ENCODE measurements at places on chromosomes 6 and 20.
A peak's percentile ranks its signal among the peaks of the same experiment; 100 is the strongest.

- no peak for DNase-seq
These were observed 32.5 kb downstream of the TBX18 start for GRCh38 chr6:84731901-84732300.

DNA sequence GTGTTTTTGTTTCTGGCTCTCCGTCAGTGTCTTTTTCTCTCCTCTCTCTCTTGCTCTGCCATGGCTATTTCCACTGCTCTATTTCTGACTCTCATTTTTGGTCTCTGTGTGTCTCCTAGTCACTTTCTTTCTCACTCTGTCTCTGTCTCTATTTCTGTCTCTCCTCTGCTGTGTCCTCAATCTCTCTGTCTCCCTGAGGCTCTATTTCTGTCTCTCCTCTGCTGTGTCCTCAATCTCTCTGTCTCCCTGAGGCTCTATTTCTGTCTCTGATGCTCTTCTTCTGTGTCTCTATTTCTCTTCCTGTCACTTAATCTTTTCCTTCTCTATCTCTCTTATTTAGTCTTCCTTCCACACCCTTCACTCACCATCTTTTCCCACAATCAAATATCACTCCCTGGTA lies 8.4 kb downstream of the PRSS16 start:
- DNase-seq = no peak

DNA sequence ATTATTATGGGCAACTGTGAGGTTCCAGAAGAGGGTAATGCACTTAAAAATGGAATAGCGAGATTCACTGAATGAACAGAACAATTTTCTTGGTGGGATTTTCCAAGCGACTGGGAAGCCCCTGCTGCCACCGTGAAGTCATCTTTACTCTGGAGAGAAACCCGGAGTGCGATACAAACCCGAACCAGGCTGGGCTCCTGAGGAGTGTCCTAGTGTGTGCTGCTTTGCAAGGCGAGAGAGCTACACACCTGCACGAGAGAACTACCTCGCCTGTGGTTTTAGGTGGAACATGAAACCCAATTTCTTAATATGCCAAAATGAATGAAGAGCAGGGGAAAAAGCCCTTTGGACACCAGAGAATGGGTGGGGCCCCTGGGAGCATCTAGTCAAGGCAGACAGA lies 33.5 kb upstream of the DACT2 start:
- no peak for DNase-seq

DNA sequence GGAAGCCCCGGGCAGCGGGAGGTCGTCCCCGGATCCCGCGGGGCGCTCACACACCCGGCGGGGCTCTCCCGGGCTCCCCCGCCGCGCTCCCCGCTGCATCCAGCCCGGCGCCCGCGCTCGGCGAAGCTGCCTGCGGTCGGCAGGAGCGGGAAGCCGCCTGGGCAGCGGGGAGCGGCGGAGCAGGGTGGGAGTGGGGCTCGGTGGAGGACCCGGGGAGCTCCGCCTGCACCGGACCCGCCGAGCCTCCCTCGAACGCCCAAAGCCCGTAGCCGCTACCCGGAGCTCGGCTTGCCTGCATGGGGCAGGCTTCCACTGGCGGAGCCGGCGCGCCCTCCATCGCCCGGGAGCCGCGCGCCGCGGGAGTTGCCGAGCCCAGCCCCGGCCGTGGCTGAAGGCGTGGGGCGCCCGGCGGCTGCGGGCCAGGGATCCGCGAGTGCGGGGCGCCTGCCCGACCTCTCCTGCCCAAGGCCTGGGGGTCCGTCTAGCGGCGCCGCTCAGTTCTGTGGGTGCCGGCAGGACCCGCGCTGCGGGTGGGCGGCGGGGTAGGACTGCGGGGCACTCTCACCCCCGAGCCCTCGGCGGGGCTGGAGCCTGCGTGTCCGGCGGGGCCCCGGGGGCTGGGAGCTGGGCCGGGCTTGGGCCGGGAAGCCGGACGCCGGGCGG lies 671 bp downstream of the CDH4 start:
- DNase-seq = no peak

DNA sequence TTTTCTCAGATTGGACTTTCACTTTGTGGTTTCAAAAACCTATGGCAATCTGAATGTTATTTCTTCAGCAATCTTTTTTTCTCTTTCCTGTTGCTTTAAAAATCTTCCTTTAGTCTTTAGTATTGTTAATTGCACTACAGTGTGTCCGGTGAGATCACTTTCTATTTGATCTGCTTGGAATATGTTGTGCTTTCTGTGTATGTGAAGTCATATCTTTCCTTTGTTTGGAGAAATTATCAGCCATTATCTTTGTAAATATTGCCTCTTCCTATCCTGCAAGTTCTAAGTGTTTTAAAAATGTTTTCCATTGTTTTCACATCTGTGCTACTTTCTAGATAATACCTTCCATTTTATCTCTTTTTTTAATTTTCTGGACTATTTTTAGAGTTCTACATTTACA lies 171.4 kb upstream of the PRSS16 start:
- DNase-seq = no peak

- DNase-seq = peak; percentile 44
These were observed 249.4 kb downstream of the ATXN1 start for GRCh38 chr6:16511723-16512489.

DNA sequence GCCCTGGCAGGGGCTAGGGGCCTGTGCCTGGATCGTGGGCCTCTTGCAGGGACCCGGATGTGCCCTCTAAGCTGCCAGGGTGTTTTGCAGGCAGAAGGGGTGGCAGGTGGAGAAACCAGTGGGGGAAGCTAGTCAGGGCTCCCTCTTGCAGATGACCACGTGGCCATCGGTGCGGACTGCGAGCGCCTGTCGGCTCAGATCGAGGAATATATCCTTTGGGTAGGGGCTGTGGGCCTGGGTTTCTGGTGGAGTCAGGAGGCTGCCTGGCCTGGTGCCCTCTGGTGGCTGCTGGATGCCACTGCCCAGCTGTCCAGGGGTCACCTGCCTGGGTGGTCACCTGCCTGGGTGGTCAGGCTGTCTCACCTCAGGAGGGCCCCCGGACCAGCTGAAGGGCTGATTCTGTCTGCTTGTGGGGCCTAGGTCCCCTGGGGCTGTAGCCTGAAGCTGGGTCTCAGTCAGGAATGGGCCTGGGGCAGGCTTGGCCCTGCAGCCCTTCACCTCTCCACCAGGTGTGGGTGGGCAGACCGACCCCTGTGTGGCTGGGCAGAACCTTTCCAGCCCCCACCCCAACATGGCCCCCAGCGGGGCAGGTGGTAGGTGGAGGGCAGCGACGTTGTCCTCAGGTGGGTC lies 6.7 kb downstream of the TCEA2 start:
- DNase-seq = no peak

DNA sequence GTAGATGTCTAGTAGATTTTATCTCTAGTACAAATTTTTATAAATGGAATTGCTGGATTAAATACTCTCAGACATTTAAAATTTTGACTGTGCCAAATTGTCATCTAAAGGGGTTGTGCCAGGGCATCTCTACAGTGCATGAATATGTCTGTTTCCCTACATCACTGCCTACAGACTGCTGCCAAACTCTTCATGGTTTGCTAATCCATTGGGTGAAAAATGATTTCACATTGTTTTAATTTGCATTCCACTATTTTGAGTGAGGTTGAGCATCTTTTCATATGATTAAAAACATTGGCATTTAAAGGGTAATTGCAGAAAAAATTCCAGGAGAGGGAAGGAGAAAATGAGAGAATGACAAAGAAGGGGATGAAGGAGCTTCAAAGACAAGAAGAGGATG lies 267.7 kb upstream of the RNF24 start:
- DNase-seq = no peak

DNA sequence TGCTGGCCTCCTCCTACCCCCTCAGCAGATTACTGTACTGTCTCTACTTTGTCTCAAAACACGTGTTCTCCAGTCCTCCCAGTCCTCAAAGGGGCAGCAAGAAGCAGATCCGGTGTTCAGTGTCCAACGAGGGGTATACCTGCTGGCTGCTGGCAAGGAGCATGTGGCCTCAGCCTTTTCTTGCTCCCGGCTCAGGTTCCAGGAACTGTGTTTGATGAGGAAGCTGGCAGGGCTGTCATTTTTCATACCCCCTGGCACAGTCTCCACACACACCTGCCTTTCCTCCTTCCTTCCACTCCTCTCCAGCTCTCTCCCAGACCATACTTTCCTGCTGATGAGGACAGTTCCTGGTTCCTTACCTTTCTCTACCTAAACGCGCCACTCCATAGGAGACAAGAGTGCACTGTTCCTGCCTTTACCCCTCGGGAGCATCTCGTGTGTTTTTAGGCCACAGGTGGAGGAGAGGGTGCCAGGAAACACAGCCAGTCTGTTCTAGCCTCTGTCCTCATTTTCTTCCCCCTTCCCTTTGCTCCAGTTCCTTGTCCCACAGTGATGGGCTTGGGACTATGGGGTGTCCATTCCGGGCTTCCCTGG lies 77.2 kb downstream of the SSR1 start:
- DNase-seq = no peak

GRCh38 chr6:110841266-110841665 lies 26.0 kb upstream of the CDK19 start:
- DNase-seq = no peak

GRCh38 chr6:112486454-112486853 lies 139.3 kb downstream of the RFPL4B start:
- DNase-seq = no peak

DNA sequence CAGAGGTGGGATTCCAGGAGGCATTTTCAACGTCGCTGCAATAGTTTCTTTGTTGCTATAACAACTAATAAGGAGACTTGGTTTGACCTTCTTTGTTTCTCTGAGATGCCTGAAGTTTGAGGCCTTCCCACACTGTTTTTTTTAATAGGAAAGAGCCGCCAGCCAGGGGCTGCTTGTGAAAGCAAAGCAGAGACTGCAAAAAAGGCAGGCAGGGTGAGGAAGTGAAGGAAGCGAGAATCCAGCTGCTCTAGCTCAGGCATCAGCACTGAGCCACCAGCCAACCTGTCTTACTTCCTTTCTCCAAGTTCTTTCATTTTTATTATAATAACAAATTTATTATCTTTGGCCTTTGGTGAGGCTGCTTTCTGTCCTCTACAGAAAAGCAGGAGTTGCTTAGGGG lies 179.1 kb downstream of the DOK5 start:
- no peak for DNase-seq

GRCh38 chr20:62246431-62246830 lies 8.1 kb downstream of the OSBPL2 start:
- DNase-seq = no peak

DNA sequence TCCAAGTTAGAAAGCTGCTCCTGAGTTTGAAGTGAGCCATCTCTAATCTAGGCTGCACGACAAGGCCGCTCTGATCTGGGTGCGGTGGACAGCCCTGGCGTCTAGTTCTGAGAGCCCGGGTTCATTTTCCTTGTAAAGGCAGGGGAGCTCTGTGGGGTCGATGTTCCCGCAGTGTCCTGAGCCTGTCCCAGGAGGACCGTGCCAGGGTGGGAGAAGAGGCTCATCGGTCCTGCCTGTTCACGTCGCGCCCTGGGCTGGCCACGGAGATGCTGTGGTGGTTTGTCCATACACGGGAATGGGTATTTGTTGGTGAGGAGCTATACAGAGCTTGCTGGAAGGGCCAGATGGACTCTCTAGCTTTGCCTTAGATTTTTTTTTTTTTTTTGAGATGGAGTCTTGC lies 27.0 kb downstream of the PSMG4 start:
- no peak for DNase-seq

DNA sequence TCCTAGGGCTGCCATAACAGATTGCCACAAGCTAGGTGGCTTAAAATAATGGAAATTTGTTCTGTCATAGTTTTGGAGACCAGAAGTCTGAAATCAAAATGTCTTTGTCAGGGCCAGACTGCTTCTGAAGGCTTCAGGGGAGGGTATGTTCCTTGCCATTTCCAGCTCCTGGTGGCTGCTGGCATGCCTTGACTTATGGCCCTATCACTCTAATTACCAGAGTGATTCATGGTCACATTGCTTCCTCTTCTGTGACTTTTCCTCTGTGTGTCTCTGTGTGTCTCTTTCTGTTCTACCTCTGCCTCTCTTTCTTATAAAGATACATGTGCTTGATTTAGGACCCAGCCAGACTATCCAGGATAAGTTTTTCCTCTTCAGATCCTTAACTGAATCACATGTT lies 635.2 kb upstream of the IMPG1 start:
- DNase-seq = no peak

- DNase-seq = peak; percentile 69
These were observed 10.3 kb upstream of the PRSS16 start for GRCh38 chr6:27237089-27237803.

DNA sequence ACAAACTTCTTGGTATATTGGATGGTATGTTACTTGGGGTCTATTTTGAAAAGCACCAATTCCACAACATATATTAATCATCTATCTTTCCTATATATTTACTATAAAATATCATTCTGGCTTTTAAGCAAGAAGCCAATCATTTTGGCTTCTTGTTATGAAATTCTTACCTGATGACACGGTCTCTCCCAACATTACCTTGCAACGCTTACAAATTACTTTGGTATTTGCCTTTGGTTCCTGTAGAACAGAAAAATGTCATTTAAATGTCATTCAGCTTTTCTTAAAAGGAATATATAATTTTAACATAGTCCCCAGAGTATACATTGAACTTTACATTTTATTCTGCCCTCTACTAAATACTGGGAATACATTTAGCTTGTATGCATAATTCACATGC lies 27.4 kb downstream of the UBE3D start:
- DNase-seq = no peak

- no peak for DNase-seq
These were observed 320.9 kb upstream of the SASH1 start for GRCh38 chr6:148021699-148022098.

DNA sequence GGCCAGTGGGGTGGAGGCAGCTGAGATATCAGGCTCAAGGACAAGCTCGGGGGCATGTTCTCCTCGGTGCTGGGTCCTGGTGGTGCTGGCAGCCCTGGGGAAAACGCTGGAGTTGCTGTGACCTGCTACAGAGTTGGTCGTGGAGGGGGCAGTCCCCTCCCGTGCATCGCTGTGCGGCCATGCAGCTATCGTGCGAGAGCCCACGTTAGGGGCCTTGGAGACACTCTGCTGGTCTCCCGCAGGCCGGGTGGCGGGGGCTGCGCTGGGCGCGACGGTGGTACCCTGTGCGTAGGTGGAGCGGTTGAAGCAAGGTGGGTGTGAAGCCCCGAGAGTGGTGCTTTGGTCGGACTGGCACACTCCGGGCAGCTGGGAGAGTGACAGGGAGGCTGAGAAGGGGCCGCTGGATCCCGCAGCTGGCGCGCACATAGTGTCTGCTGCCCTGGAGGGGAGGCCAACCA lies 12.0 kb downstream of the LRRN4 start:
- no peak for DNase-seq

GRCh38 chr6:156114541-156114940 lies 658.9 kb upstream of the NOX3 start:
- DNase-seq = no peak

DNA sequence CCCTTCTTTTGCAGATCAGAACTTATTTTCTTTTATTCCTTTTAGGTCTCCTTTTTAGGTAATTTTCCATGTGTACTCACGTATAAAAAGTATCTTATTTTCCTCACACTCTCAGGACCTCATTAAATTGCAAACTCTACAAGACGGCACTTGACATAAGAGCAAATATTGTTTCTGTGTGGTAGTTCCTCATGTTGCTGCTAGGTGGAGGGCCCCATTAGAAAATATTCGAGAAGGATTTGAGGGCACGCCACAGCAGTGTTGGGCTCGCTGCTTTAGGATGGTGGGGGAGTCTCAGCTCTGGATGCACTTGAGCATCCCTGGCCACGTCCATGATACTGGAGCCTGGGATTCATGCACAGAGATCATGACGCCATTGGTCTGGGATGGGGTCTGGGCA lies 64.9 kb upstream of the ZFP64 start:
- no peak for DNase-seq
